Activated CD4-positive, alpha-beta T cell treated with anti-CD3 and anti-CD28 coated beads, Interleukin-2, amount 50 U/mL, for 48 hours (primary cell): ENCODE measurements at places on chromosomes 3 and 15.

DNA sequence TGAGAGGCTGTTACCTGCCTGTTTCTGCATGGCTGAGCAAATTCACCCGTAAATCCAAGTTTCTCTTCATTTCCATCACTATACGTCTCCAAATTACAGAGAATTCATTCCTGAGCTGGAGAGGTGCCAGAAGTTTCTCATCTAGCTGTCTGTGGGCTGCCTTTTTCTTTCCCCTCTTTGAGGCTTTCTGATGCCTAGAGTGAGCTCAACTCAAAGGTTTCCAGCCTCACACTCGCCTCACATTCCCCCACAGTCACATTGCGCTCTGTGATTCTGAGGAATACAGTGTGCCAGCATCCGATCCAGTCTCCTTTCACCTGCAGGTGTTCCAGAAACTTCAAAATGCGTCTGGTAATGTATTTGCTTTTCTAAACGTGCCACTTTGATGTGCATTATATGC is 267.2 kb downstream of the MFSD1 start:
- DNase-seq: no peak

- no peak for DNase-seq
Observed at GRCh38 chr15:56948000-56948763, 29.7 kb downstream of the TCF12 start.

GRCh38 chr3:32596909-32597369 is 26.3 kb upstream of the DYNC1LI1 start:
- DNase-seq: no peak

GRCh38 chr15:47744496-47744895 is 27.2 kb downstream of the SEMA6D start:
- no peak for DNase-seq

DNA sequence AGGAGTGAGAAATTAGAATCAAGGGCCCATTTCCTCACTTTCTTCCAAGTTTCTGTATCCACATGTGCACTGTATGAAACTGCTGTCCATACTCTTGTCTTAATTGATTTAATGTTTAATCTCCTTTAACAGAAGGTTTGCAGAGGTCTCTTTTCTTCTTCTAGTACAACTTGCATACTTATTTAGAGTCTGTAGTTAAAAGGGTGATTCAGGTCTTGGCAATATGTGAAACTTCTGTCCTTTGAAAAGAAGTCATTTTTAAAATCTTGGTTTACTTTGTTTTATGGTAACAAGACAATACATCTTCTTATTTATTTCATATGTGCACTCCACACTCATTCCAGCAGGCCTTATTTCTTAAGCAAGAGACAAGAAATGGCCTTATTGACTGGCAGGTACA is 25.8 kb downstream of the TMEM45A start:
- DNase-seq: no peak

- no peak for DNase-seq
Observed at GRCh38 chr3:66406831-66407610, 93.8 kb downstream of the LRIG1 start.

GRCh38 chr3:101886626-101887025 is 37.3 kb downstream of the NFKBIZ start:
- DNase-seq: no peak

DNA sequence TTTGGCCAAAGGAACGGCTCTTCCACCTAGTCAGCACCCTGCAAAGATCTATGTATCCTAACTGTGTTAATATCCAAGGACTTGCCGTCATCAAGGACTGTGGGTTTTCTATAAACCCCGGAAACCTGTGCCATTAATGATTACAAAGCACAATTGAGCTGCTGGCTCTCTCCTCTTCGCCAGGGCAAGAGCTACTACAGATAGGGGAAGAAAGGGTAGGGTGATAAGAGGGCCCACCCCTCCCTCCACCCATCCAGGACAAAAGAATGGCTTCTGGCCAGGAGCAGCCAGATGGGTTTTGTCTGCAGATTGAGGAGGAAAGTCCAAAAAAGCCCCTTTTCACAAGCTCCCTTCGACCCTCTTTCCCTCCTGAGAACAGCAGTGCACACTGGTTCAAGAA is 9.9 kb downstream of the RFT1 start:
- DNase-seq: no peak

GRCh38 chr3:16908016-16908807 is 23.5 kb downstream of the PLCL2 start:
- DNase-seq: no peak

DNA sequence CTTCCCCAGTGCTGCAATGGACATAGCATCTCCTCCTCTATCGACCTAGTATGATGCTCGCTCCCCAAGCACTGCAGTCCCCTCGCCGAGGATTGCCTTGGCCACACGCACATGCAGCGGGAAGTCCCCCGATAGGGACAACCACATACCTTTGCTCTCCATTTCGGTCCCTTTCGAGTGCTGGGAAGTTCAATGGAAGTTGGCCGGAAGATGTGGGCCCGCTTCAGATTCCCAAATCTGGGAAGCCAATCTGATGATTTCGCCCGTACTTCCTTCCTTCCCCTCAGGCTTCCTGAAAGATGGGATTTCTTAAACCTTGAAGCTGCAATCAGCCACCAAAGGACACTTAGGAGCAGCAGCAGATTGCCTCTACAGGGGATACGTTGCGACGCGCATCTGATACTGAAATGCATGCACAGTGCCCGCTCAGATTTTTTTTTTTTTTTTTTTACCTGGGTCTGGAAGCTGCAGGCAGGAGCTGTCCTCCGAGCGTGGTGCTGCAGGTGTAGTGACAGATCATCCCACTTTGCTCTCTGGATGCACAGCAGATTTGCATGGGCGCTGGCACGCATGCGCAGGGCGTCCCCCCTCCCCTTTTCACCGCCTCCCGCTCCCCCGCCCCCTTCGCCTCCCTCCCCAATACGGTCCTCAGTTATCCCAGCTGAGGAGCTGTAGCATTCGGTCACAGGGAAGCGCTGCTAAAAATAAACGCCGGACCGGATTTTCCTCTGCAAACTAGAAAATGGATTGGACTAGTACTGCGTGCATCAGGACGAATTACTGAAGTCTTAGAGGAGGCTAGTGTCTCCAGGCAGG is at the start of gene FGF12:
Gene FGF12, minus strand, starts transcription at position 510 of the 816 bp plus-strand sequence.
- peak; percentile 7 for DNase-seq

DNA sequence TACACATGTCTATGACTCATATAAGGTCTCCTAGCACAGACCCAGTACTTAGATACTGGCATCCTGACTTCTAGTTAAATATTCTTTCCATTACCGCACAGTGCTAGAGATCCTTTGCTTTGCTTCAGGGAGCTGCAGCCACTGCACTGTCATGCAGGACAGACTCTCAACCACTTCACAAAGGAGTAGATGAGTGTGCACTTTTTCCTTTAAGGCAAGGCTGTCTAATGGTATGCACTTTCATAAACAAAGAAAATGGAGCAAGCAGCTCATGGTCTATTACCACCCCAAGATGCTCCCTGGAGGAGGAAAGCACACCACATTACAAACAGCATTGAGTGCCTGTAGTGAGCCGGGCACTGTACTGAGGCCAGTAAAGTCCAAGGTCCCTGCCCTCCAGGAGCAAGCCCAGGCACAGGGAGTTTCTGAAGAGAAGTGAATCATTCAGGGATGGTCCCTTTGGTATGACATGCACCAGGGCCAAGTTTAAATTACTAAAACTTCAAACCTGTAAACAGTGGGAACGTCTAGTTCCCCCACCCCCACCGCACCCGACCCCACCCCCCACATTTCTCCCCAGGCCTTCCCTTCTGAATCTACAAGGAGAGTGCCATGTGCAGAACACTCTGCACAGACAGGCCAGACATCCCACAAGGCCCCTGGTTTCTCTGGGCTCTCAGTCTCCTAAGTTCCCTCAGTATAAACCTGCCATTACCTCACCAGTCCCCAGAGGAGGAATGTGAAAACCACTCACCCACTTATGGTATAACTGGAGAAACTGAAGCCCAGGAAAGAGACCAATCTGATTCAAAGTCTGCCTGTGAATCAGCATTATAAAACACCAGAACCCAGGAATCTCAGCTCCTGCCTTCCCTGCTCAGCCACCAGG is 107.8 kb upstream of the BCL6 start:
- DNase-seq: no peak

GRCh38 chr15:30984542-30984941 is 6.9 kb downstream of the MTMR10 start:
- DNase-seq: no peak

DNA sequence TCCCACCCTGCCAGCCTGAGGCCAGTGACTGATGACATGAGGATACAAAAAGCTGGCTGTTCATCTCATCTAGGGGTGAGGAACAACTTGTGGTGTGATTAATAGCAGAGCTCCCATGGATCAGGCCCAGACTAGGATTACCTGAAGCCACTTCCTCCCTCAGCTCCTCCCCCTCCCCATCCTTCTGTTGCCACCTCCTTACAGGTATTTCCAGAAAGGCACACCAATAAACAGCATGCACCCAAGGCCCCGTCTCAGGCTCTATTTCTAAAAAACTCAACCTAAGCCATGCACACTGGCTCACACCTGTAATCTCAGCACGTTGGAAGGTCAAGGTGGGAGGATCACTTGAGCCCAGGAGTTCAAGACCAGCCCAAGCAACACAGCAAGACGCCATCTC is 54.1 kb downstream of the SRGAP3 start:
- DNase-seq: no peak

DNA sequence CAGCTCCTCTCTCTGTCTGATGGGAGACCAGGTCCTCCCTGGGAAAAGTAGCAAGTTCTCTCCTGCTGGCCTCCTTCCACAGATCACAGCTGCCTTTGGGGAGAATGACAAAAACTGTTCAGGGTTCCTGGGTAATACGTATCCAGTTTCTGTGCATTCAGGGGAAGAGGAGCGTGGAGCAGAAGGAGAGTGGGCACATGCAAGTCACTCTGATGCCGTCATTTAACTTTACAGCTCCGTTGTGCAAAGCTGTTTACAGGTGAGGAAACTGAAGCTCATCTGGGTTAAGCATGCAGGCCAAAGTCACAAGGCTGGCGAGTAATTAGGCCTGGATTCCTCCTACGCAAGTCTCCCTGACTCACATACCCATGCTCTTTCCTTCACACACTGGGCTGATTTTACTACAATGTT is 7.5 kb upstream of the TM4SF1 start:
- DNase-seq: no peak

- DNase-seq: no peak
Observed at GRCh38 chr3:131396170-131396569, 14.6 kb downstream of the NUDT16 start.

DNA sequence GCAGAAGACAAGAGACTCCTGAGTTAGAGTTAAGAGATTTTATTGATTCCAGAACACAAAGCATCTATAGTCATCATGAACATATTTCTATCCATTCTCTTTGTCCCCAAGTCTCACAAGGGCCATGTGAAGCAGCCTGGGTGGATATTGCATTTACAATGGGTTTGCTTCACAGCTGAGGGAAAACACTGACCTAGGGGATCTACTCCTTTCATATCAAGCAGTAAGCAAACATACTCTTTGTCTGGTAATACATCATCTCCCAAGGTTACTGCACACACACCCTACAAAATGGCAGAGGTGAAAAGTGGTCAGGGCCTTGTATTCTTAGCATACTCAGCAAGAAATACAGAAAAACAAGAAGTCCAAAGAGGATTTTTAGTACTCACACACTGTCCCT is 267.7 kb upstream of the BCHE start:
- no peak for DNase-seq

DNA sequence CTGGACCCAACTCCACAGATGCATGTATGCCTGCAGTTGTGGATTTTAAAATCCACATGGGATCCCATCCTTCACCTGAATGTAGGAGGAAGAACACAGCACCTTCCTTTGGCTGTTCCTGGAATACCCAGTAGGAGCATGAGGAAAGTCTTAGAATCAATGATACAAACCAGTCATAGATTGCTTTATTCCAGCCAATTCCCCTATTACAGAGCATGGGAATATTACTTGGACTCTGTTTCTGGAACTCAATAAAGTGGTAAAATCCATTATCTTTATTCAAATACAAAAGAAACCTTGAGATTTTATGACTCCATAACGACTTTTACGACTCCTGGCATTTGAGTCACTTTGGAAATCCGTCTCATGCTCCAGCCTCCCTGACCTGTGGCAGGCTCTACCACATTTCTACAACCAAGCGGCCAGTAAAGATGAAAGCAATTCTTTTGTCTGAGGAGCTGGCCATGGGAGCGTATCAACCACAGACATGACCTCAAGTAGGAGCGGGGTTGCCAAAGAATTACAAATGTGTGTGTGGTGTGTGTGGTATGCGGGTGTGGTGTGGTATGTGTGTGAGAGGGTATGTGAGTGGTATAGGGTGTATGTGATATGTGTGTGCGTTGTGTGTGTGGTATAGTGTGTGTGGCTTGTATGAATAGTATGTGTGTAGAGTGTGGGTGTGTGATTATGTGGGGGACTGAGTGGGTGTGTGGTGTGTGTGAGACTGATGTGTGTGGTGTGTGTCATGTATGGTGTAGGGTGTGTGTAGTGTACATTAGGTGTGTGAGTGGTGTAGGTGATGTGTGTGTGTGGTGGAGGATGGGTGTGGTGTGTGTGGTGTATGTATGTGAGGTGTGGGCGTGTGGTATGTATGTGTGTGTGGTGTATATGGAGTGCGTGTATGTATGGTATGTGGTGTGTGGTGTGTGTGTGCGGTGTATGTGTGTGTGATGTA is 40.0 kb downstream of the ARRDC4 start:
- no peak for DNase-seq

DNA sequence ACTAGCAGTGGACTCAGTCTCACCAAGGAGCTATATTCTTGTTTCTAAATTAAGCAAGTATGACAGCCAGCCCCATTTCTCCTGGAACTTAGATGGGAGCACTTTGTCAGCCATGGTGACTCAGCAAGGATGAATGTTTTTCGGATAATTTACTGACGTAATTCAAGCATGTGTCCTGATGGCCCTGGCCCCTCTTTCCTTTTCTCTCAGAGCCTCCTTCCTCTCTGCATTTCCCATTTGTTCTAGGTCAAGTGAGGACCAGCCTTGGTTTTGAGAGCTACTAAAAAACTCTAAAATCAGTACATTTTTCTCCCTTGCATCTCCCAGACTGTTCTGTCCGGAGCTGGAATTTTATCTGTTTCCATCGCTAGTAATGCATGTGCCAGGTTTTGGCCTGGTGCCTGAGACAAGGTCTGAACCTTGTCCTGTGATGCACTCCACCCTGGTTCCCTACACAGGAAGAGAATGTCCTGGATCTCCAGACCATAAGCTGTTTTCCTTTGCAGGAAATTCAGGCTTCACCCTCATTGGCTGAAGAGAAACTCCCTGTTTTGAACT is 256.6 kb upstream of the ROPN1 start:
- no peak for DNase-seq

- DNase-seq: no peak
Observed at GRCh38 chr3:178434206-178434805, 101.9 kb upstream of the KCNMB2 start.

- DNase-seq: no peak
Observed at GRCh38 chr3:194387276-194387675, 11.8 kb downstream of the GP5 start.

DNA sequence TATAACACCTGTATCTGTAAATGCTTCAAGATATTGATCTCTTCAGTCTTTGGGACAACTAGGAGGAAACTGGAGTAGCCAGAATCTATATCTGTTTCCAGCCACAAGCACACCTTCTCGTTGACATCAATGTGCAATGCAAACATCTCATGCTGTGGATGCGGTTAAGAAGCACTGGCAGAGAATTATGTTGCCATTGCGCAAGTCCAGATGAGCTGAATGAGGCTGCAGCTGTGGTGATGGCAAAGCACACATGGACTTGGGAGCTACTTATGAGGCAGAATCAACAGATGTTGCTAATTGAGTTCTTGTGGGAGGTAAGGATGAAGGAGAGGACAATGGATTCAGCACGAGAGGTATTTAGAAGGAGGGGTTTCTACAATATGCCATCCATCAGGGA is 90.9 kb downstream of the STRIT1 start:
- DNase-seq: no peak
